ENCODE measurements at places on chromosomes 1 and 21.
A peak's percentile ranks its signal among the peaks of the same experiment; 100 is the strongest.

GRCh38 chr1:151991663-151992302, 1.9 kb downstream of the S100A10 start:
- DNase-seq: no peak

- no peak for DNase-seq
Measured at GRCh38 chr21:34129039-34129891, 55.9 kb downstream of the MRPS6 start.

DNA sequence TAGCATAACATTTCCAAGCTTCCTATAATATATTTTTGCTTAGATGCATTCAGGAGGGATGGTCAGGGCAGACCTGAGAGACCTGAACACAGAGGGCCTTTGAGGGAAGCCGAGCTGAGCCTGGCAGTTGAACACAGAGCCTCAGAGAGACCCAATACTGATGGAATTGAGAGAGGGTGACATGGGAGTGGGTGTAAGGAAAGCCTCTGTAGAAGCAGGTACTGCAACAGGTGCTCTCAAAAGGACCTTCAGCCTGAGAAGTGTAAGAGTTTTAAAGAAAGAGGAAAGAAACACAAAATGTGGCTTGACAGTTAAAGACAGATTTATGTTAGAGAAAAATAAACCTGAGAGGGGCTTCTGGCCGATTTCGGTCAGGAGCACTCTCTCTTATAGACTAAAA, 73.9 kb upstream of the PGBD5 start:
- no peak for DNase-seq

DNA sequence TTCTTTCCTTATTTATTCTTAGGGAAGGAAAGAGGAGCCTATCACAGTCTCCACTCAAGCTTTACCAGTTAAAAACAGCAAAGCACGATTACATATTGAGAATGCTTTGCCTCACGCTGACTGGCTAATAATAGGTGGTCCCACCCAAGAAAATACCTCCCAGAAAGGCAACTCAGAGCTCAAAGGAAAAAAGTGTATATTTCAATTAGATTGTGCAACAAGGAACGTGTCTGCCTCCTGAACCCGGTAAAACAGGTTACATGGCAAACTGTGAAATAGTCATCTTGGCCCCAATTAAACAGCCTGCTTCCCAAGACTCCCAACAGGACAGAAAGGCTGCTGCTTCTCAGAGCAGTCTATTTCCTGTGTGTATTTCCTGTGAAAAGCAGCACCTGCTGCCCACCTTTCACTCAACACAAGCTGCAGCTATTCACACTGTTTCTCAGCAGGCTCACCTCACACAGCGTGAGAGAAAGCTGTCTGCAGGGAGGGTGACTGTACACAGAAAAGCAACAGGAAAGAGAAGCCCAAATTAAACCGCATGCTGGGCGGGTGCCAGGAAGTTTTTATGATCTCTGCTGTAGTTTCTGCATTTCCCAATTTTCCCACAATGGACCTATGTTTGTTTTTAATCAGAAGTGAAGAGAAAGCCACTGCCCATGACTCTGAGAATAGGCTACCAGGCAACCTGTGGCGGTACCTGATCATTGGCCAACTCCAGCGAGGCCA, 44.0 kb downstream of the URB1 start:
- DNase-seq: peak; percentile 53

- DNase-seq: no peak
Measured at GRCh38 chr1:35539824-35540261, 17.4 kb downstream of the KIAA0319L start.

DNA sequence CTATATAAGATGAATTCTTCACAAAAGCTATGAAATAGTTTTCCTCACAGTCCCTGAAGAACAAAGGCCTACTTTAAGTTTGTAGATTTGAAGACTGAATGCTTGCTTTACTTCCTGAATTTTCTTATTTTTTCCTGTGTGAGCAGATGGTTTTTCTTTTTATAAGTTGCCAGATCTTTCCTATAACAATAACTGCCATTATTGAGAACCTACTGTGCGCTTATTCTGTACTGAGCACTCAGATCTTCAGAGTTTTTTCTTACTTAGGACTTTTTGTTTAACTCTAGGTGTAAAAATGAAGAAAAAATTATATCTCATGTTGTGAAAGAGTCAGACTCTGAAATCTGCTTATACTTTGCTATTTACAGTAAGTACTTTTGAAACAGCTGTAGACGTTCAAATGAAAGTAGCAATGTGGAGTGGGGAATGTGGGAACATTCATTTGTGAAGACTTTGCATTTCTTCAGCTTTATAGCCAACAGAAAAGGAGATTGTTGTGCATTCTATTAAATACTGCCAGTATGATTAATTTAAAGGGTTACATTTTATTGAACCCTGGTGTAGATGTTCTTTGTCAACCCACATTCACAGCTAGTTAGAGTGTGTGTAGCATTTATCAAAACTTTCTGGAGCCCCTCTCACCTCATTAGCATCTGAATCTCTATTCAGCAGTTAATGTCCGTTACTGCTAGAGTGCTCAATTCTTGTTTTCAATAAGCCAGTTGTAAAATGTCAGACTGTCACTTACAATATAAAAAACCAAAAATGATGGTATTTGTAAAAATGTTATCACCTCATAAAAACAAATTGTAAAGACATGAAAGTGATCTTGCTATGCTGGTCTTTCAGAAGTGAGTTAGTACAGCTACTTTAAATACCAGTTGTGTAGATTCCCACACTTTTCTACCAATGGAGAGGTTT, 29.0 kb downstream of the NFIA start:
- no peak for DNase-seq

DNA sequence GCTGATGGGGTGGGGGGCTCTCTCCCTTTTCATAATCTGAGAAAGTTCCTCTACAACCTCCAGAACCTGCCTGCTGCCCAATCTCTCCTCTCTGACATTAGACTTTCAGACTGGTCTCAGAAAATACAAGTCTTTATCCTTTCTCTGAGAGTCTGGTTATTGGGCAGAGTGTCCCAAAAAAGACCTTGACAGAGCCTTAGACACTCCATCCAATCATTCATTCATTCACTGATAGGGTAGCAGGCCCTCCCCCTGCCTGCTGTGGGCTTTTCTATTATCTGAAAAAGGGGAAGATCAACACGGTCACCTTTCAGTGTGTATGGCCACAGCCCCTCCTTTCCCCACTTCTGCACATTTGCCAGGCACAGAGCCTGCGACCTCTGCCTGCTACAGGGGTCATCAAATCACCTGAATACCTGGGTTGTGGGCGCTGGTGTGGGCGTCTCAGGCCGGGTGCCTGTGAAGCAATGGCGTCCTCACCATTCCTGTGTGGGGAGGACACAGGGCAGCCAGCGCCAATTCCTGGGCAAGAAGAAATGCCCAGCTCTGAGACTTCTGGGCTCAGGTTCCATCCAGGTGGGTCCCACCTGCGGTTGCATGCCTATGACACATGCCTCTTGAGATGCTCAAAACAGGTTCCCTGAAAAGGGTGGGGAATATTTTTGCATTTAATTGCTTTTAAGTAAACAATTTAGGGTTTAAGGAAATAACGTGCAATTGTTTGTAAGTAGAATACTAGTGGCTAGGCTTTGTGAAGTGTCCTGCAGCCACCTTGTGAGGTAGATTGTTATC, 52.8 kb downstream of the ELK4 start:
- no peak for DNase-seq
